CD8-positive, alpha-beta memory T cell (primary cell): ENCODE measurements at places on chromosomes 16 and 17.

- no peak for DNase-seq
Observed at GRCh38 chr17:62111562-62112171, 46.6 kb upstream of the MED13 start.

DNA sequence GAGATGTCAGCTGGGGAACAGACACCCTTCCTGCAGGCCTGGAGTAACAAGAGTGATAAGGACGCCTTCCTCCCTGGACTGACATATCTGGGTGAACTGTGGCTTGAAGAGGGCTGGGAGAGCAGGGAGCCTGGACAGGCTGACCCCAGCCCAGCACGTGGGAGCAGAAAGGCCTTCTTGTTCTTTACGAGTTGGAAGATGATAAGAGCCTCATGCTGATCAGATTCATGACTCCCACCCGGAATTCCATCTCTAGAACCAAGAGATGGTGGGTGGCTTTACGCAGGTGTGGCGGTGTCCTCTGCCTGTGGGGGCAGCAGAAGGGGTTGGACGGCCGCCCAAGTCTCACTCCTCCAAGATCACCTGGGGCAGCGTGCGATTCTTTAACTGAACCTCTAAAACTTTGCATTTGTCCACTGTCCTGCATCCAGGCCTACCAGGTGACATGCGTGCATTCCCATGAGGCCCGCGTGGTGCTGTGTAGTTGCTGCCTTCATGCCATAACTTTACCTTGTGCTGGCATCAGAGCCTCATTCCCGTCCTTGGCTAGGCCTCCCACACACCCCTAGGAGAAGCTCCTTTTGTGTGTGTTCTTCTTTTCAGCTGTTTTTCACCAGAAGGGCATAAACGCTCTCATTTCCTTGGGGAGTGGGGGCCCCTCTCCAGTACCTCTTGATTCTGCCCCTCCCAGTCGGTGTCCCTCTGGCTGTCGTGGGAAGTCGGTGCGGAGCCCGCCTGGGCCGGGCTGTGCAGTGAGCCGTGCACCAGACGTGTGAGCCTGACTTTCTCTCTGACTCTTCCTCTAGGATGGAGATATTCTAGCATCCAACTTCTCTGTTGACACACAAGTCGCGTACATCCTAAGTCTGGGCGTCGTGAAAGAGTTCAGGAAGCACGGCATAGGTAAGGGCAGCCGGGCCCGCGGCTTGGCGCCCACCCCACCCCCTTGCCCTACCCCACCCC, 13.3 kb downstream of the C16orf90 start:
- no peak for DNase-seq

GRCh38 chr16:11603331-11603750, 16.6 kb upstream of the LITAF start:
- no peak for DNase-seq

DNA sequence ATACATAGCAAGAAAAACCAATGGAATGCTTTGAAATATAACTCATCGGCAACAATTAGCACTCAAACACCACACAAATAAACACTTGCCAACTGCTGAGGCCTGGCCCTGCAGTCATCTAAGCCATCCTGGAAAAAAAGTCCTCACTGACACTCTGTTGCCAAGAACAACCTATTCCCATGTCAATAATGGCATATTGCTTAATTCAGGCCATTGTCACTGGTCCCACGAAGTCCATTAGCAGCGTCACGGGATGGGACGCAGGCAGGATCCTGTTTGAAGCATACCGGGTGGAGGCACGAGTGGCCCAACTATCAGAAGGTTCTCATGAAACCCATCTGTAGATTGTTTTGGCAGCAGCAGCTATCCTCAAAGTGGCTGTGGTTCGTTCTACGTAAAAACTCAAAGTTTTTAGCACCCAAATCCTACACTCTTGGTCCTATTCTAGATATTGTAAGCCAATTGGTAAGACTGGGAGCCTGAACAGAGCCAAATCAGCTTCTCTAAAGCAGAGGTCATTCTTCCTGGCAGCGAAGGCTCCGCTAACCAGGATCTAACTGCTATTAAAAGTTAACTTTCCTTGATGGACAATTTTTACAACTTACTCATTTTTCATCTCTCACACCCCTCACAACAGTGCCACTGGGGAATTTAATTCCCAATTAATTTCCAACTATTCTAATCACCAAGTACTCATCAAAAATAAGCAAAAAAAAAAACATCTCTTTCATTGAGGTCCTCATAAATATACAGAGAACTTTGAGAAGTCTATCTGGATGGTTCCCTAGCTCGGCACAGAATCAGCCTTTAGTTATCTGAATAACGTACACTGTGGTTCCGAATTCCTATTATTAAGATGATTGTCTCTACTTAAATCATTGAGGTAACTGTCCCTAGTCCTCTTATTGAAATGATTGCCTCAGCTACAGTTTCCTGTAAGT, 91.5 kb downstream of the ZFHX3 start:
- DNase-seq: no peak

DNA sequence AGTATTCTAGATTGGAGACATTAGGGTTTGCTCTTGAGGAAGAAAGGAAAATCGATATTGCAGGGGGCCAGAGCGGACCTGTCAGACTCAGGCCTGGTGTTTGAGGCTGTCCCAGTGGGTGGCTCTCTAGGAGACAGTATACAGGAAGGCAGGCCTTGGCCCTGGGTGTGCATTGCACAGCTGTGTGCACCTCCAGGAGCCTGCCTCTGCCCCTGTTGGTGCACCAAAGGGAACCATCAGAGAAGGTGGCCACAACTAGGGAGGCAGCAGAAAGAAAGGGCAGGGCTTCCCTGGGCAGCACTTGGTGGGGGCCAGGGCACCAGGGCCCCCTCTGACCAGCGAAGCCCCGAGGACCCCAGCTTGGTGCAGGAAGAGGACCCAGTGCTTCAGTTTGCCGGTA, 188.0 kb downstream of the NTN1 start:
- DNase-seq: no peak

GRCh38 chr17:78883533-78884131, 19.4 kb downstream of the CEP295NL start:
- no peak for DNase-seq

DNA sequence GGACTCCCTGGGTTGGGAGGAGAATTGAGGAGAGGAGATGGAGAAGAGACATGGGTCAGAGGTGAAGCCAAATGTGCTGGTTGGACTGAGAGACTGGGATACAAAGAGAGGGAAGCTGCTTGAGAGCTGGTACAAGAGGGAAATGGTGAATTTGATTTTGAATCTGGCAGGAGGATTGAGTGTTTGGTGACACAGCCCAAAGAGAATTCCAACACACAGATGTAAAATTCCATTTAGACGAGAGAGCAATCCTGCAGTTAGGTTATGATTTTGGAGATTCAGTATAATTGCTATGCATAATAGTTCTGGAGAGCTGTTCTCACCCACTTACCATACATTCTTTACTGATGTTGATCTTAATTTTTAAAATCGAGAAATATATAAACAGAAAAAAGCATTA, 57.7 kb downstream of the HSD17B2 start:
- no peak for DNase-seq

DNA sequence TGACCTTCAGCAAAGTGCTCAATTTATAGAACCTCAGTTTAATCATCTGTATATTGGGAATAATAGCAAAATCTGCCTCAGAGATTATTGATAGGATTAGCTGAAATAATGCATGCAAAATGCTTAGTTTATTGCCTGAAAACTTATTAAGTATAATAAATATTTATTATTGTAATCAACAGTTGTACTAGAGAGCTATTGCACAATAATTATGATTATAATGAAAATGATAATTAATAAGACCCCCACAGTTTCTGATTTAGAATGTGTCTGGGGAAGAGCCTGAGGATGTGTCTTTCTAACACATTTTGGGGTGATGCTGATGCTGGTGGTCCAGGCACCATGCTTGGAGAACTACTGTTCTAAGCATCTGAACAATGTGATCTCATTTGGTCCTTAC, 419.6 kb downstream of the NPIPA7 start:
- DNase-seq: no peak

DNA sequence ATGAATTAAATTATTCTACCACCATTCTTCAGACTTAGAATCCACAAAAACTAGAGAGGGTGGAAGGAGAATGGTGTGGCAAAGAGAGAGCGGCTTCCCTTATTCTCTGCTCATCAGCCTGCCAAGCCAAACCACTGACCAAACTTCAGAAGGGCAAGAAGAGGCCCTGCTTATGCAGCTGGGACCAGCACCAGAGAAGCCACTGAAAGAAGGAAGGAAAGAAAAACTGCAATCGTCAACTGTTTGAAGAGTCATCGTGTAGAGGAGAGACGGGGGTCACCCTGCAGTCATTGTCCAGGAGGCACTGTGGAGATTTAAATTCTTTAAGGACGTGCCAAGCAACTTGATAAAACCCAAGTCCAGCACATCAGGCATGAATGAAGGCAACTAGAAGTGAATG, 15.6 kb downstream of the PMP22 start:
- no peak for DNase-seq

- no peak for DNase-seq
Observed at GRCh38 chr16:54285414-54286089, 1.0 kb downstream of the IRX3 start.

- no peak for DNase-seq
Observed at GRCh38 chr17:16878606-16879005, 93.3 kb downstream of the TNFRSF13B start.

- no peak for DNase-seq
Observed at GRCh38 chr17:29718446-29719039, 95.8 kb upstream of the CORO6 start.

- DNase-seq: no peak
Observed at GRCh38 chr16:57209780-57210179, 23.7 kb downstream of the RSPRY1 start.

- no peak for DNase-seq
Observed at GRCh38 chr17:75450270-75450669, 6.2 kb upstream of the TMEM94 start.

GRCh38 chr17:72747501-72747900, 345.0 kb downstream of the SLC39A11 start:
- no peak for DNase-seq

GRCh38 chr16:75836347-75837010, 110.2 kb upstream of the CPHXL start:
- DNase-seq: no peak
